ENCODE measurements at places on chromosomes 11 and 22. TPM values are rescaled to one million over a fixed set of nuclear protein-coding genes. Genes with fewer than 3 reads are reported as not detected.

The TUBA8 gene
- 0.25 TPM for total RNA-seq

The C22orf31 gene
- not detected for total RNA-seq

The EXT2 gene
- total RNA-seq = 58.6 TPM

The MIAT gene
- total RNA-seq = 0.25 TPM

The CCDC87 gene
- 0.21 TPM for total RNA-seq

Measured in A549 treated with GW870086 at 1 μM for 4 hours (cell line).